GM12864 (cell line): ENCODE measurements at places on chromosomes 12 and 14.

DNA sequence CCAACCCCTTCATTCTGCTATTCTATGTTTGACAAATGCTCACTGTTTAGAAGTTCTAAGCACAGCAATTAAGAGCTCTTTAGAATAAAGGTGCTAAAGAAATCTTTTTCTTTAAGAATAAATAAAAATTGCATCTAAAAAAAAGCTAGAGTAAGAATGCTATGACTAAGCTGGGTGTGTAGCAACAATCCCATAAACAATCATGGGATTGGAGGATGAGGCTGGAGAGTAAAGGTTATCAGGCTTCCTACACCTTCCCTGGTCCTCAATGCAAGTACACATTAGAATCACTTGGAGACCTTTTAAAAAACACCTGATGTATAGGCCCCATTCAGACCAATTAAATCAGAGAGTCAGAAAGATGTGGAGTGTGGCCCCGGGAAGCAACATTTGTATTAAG lies 88.3 kb downstream of the CIT start:
- DNase-seq: no peak

DNA sequence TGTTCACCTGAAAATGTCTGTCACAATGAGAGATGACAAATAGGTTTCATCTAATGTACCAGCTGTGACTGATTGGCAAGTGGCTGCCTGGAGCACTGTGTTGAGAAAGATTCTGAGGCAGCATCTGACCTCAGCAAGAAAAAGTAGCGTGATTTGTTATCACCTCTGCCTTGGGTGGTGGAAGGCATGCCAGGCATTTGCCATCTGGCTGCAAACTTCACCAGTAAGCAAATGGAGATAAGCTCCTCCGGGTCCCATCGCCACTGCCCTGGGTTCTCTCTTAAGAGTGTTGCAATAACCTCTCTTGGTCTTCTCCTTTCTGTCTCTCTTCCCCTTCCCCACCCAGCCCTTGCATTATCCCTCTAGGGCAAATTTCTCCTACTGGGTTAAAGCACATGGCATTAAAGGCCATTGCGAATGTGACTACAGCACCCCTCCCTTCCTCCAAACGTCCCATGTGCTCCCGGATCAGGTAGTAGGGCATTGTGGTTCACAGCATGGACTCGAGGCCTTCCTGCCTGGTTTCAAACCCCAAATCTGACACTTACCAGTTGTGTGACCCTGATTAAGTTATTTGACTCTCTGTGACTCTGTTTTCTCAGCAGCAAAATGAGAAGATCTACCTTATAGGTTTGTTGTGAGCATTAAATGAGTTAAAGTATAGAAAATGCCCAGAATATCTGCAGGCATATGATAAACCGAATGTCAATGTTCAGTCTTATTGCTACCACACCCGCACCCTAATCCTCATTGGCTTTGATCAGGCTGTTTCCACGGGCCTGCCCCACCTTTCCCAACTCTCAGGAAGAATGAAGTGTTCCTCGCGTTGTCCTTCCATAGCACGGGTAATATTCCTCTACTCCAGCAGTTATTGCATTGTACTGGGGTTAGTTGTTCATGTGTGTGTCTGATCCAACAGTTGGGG lies 8.2 kb upstream of the LGALS3 start:
- no peak for DNase-seq

GRCh38 chr14:99351166-99352007 lies 79.4 kb upstream of the BCL11B start:
- no peak for DNase-seq

- no peak for DNase-seq
Observed at GRCh38 chr14:55688566-55688965, 108.6 kb downstream of the KTN1 start.

DNA sequence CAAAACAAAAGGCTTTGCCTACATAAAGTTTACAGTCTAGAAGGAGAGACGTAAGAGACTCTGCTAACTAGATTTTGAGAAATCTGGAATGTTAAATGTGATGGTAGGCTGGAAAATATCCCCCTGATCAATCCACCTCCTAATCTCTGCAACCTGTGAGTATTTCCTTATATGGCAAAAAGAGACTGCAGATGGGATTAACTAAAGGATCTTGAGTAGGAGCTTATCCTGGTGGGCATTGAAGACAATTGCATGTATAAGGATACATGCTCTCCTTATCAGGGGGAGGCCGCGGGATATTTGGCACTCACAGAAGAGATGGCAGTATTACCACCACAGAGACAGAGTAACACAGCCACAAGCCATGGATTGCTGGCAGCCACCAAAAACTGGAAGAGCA lies 95.2 kb downstream of the EGLN3 start:
- no peak for DNase-seq

DNA sequence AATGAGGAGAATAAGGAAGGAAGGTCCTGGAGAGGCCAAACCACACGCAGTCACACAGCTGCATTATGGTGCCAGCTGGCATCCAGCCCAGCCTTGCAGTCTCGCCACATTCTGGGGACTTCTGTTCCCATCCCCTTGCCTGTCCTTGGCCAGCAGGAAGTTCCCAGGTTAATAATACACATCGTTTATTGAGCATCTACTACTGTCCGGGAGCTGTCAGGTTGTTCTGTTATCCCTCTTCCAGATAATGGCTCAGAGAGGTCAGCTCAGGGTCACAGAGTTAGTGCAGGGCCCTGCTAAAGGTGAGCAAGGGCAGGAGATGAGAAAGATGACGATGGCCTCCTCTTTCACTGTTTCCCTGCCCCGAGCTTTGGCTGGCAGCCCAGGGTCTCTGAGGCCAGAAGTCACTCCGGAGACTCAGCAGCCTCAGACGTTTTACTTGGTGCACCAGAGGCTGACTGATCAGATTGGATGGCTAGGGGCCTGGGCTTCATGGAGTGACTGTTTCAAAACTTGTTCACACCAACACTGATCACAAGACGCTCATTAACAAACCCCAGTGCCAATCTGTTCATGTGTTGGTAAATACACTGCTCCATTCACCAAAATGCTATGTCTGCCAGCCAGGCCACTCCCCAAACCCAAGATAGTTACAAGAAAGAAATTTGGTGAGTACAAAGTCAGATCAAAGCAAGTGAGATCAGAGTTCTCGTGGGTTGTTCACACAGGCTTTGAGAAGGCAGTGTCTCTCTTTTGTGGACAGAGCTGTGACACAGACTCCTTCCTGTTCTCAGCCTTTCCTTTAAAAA lies 79.2 kb downstream of the B4GALNT3 start:
- DNase-seq: no peak

GRCh38 chr14:82009076-82009475 lies 475.4 kb upstream of the SEL1L start:
- DNase-seq: no peak

DNA sequence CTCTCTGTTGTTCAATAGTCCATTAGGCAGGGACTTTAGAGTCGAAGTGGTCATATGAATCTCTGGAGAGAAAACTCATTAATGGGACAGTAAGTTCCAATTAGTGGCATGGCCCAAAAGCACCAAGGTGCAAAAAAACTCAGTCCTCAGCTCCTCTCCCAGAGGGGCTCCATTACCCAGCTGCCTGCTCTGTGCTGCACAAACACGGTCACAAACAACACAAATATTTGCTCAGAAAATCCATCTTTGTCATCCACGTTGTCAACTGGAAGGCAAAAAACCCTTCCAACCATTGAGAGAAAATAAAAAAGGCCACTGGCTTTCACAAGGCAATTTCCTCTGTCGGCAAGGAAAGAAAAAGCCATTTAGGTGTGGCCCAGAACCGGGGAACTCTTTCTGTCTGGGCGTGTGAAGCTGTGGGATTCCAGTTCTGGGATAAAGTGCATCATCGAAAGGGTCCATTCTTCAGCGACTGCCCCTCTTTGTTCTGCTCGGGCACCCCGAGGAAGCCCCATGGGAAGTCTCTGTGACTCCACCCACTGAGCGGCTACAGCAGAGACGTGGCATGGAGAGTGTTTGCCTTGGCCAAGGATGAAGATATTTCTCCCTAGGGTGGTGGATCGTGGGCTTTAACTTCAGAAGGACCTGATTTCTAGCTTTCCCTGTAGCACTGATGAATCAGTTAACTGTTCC lies 137.6 kb downstream of the VRK1 start:
- no peak for DNase-seq

- no peak for DNase-seq
Observed at GRCh38 chr12:4874671-4875070, 35.0 kb upstream of the KCNA1 start.

DNA sequence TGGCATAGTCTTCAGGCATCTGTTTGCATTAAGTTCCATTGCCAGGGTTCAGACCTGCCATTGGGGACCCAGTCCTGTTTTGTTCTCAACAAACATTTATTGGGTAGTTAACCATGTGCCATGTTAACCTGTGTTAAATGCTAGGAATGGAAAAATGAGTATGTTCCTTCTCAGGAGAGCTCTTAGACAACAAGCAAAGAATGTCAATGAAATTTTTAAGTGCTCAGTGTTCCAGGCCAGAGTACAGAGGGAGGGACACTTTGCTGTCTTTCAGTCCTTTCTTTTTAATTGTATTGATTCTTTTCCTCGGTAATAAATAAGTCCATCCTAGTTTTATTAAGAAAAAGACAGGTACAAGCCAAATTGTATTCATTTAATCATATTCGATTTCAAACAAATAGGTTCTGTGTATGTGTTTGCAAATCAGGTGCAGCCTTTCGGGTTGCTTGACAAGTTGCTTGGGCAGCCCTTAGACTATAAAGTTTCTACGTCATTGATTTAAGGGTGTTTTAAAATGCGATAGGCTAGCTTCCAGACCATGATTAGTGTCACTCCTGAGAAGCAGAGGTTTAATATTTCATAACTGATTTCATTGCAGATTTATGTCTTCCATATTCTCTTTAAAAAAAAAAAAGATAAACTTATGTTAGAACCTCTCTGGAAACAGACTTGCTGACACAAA lies 123.1 kb downstream of the DERA start:
- DNase-seq: no peak

DNA sequence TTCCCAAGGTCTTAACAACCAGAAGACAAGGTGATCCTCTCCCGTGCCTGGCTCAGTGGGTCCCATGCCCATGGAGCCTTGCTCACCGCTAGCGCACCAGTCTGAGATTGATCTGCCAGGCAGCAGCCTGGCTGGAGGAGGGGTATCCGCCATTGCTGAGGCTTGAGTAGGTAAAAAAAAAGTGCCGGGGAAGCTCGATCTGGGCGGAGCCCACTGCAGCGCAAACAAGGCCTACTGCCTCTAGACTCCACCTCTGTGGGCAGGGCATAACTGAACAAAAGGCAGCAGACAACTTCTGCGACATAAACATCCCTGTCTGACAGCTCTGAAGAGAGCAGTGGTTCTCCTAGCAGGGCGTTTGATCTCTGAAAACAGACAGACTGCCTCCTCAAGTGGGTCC lies 104.0 kb downstream of the C14orf39 start:
- no peak for DNase-seq

DNA sequence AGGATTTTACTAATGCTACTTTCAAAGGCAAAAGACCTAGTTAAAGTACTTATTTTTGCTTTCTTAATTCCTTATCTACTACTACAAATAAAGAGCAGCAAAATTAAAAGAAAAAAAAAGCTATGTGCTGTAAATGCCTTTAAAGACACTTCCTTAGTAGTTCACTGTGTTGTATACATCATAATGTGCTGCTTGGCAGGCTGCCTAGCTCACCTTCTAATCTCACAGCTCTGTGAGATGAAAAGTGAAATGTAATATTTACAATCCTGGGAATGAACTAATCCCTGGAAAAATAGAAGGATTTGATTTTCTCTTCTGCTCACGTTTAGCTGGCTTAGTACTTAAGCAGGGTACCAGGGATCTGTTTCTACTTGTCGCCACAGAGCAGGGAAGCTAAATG lies 184.4 kb upstream of the ALG10B start:
- no peak for DNase-seq

GRCh38 chr14:72332046-72332445 lies 399.8 kb downstream of the RGS6 start:
- DNase-seq: no peak

- DNase-seq: no peak
Observed at GRCh38 chr14:61221906-61222305, 59.2 kb downstream of the TMEM30B start.

DNA sequence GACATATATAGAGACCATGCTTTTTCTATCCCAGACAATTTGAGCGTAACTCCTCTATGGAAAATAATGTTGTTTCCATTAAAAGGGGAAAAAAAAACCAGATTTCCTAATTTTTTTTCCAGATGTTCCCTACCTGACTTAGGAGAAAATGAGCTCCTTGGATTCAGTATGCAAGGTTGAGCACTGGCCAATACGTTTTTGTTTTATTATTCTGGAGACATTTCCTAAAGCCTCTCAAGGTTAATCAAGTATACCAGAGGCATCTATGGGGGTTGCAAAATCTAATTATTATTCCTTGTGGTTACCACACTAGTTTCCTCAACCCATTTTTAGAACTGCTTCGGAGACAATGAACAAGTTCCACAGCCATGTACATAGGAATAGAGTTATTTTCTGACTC lies 291.3 kb downstream of the SLC16A7 start:
- no peak for DNase-seq

GRCh38 chr12:104133321-104133720 lies 4.7 kb downstream of the NFYB start:
- no peak for DNase-seq

DNA sequence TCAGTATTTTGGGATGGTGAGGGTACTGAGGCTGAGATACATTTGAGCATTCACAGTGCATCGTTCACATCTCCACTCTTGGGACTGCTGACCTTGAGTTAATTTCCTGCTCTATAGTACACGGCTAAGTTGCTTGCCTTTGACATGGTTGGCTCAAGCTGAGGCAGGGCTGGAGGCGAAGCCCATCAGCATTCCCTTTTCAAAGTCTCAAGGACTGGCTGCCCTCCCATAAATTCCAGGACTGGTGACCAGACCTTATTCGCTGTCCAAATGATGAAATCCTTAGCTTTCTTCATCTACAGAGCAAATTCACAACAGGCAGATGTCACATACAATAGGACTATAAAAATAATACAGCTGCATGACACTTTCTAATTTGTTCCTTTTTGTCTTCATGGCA lies 85.9 kb downstream of the SSPN start:
- no peak for DNase-seq

- DNase-seq: peak; percentile 8
Observed at GRCh38 chr12:13537623-13538022, 341.1 kb downstream of the EMP1 start.

GRCh38 chr12:57899010-57899662 lies 42.2 kb upstream of the ATP23 start:
- peak; percentile 70 for DNase-seq

DNA sequence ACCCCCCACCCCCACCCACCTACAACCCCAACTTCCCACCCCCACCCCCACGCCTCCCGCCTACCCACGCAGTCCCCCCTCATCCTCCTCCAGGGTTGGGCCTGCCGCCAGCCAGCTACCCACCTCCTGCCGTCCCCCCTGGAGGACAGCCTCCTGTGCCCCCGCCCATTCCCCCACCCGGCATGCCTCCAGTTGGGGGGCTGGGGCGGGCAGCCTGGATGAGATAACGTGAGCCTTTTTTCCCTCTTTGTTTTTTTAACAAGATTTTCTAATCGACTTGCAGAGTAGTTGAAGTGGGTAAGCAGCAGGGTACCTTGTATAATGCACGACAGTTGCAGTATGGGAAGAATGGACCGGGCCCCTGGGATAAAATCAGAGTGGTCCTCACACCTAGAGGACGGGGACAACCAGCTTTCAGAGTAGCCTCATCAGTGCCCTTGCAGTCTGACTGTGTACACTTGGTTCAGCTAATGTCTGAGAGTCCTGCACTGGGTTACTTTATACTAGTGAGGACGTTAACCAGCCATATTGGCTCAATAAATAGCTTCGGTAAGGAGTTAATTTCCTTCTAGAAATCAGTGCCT lies 29.4 kb downstream of the CCNK start:
- DNase-seq: no peak
